ENCODE measurements at places on chromosomes 13 and 19.

- DNase-seq: peak; percentile 59
These were observed 28.4 kb upstream of the ENOX1 start for GRCh38 chr13:43815204-43815603.

DNA sequence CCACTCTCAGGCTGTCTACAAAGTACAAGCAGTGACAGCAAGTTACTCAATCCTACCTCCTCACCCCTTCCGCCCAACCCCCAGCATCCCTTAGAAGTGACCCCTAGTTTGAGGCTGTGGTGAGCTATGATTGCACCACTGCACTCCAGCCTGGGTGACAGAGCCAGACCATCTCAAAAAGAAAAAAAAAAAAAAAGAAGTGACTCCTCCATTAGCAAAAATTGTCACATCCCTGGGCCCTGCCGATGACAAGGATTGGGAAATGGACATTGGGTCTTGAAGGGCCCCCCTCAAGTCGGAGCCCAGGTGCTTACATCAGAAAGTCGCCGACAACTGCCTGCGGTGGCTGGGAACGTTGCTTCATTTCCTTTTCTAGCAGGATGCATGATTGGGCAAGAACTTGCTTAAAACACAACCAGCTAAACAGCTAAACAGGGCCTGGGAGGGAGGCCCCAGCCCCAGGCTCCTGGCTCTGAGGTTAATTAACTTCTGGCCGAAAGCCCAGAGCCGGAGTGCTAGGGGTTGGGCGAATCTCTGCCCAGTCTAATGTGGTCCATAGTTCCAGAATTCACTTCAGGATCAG is 15.3 kb downstream of the RAB3D start:
- peak; percentile 80 for DNase-seq

DNA sequence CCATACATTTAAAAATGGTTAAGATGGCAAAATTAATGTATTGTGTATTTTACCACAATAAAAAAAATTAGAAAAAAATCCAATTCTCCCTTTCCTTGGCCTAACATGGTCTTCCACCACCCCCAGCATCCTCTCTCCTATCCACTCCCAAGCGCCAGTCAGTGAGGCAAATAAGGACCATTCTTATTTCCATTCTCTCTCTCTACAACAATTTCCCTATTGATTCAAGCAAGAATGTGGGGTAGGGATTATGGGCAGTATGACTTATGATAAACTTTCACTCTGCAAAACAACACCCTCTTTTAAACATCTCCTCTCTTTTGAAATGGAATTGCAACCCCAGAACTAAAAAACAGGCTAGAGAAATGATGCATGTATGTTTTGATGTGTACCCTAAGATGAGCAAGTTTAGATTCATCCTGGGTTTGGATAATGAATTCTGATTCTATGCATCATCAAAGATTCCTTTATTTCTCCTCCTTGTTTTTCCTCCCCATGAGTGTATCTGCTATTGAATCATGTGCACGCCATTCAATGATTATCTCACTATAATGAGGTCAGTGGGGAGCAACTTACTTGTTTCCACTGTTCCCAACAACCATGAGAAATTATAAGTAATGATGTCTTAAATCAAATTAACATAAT is 3.5 kb downstream of the STARD13 start:
- DNase-seq: peak; percentile 82

DNA sequence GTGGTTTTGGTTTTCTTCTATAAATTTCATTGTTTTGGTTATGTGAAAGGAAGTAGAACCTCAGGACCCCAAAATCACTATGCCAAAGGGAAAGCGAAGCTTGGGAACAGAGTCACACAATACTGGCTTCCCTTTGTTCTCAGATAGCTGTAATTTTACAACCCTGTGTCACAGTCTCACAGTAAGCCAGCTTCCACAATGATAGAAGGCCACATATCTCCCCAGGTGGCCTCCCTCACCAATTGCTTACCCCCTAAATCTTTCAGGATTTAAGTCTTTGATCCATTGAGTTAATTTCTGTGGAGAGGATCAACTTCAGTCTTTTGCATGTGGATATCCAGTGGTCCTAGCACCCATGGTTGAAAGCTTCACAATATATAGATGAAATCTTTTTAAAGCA is 58.7 kb downstream of the SLC15A1 start:
- no peak for DNase-seq

GRCh38 chr19:18915639-18916038 is 3.5 kb downstream of the COPE start:
- peak; percentile 45 for DNase-seq

DNA sequence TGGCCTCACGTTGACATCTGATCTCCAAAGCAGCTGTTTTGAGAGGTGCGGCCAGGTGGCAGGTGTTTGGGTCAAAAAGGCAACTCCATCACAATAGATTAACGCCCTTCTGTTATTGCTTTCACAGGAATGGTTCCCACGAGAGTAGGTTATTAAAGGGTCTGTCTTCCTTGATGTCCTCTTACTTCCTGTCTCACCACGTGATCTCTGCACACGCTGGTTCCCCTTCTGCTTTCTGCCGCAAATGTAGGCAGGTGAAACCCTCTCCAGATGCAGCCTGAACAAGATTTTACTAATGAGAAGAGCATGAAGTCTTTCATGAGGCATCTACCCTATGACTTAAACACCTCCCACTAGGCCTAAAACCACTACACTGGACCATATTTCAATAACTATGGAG is 22.8 kb upstream of the ZNF564 start:
- DNase-seq: no peak

GRCh38 chr13:59519819-59520218 is 643.9 kb downstream of the DIAPH3 start:
- no peak for DNase-seq

DNA sequence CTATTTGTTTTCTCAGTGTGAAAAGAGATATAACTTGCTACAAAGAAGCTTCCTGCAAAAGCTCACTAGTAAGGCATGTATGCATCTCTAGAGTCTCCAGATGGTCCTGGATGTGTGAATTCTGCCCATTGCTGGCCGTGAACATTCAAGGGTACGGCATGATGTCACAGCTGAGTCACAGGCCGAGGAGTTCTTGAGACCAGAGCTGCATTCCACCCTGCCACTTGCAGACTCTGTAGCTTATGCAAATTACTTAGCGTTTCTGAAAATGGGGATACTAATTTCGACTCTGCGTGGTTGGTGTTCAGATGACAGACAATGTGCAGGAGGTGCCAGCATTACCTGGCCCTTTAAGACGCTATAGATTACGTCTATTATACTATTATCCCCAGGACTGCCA is 470.7 kb downstream of the ZNF536 start:
- no peak for DNase-seq

DNA sequence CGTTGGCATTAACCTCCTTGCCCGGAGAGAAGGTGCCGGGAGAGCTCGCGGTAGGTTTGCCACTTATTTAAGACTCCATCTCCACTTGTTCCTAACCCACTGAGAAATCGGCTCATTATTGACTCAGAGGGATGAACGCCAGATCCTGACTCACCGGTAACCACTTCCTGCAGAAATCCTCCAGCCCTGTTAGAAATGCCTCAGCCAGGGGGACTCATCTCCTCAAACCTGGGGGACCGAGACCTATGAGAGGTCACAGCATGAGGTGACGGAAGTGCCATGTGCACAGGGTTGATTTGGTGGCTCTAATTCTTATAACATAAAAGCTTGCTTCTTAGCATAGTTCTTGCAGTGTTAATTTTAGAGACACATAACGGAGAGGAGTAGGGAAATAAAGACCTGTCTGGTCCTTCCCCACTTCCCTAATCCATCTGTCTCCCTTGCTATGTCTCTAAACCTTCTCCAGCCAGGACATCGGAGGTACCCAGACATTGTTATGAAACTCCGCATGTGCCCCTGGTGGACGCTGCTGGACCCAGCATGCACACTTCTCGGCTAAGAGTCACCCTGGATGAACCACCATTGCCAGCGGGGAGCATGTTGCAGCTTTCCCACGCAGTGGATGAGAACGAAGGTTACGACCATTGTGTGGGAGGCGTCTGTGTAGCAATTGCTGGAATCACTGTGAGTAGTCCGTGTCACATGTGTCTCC is 158.9 kb downstream of the EFNB2 start:
- DNase-seq: peak; percentile 81

DNA sequence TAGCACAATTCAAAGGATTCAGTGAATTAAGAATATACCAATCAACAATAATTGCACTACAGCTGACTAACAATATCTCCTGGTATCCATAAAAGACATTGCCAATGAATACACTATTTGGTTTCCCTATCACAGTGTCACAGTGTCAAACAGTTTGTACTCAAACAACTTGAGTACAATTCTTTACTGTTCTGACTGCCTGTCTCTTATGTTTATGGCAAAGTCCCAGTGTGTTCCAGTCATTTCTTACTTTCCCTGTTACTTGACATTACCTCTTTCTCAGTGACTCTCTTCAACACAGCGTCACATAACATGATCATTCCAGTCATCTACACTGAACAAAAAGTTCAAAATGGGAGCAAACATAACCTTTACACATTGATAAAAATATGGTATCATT is 21.2 kb upstream of the RNASEH2B start:
- no peak for DNase-seq

- DNase-seq: no peak
These were observed 42.4 kb downstream of the WASF3 start for GRCh38 chr13:26599860-26600259.

DNA sequence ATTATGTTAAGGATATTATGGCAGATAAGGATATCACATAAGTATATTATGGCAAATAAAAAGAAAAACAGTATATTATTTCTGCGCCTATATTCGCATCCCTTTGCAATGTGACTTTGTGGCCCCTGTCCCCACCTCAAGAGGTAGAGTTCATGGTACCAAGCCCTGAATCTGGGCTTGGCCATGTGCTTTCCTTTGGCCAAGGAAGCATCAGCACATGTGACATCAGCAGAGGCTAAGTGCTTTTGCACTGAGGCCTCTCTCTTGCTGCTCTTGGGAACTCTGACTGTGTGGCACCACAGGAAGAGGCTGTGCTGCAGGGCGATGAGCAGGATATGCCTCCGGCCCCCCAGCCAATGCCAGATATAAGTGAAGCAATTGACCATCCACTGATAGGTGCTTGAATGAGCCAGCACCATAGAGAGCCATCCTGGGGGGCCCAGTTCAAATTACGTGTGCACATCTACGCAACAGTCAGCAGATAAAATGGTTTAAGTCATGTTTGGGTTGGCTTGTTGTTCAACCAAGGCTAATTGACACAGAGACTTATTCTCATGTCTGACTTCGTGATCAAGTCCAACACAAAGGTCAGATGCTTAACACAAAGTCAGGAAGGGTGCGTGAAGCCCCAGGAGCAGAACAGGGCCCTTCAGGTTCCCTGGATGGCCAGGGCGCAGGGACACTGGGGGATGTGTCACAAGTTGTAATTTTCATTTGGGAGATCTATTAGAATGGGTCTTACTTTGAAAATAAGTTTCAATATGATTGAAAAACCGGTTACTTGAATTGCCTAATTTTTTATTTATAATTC is 173.3 kb downstream of the COL4A1 start:
- no peak for DNase-seq

GRCh38 chr13:51637852-51638215 is 53.6 kb downstream of the WDFY2 start:
- DNase-seq: no peak

DNA sequence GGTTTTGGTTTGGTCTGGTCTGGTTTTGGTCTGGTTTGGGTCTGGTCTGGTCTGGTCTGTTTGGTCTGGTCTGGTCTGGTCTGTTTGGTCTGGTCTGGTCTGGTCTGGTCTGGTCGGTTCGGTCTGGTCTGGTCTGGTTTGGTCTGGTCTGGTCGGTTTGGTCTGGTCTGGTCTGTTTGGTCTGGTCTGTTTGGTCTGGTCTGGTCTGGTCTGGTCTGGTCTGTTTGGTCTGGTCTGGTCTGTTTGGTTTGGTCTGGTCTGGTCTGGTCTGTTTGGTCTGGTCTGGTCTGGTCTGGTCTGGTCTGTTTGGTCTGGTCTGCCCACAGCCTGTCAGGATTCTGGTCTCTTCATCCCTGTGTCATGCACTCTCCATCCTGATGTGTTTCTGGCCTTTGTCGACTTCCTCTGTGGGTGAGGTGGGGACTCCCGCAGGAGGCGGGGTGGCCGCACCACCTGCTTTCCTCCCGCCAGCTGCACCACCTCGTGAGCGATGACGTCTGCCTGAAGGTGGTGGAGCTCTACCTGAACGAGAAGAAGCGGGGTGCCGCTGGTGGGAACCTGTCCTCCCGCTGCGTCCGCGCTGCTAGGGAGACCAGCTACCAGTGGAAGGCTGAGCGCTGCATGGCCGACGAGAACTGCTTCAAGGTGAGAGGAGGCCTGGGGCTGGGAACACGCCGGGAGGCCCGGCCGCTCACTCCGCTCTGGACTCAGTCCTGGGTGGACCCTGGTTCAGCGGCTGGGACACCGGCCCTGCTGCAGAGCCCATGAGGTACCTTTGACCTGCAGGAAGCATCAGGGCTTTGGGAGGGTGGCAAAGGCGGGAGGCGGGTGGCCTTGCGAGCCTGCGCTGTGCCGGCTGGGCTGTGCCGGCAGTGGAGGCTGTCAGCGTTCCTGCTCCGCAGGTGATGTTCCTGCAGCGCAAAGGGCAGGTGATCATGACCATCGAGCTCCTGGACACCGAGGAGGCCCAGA is 12.9 kb upstream of the F2RL3 start:
- no peak for DNase-seq

- no peak for DNase-seq
These were observed 12.4 kb downstream of the CDX2 start for GRCh38 chr13:27956576-27957300.

GRCh38 chr13:97342136-97342535 is 91.8 kb upstream of the RAP2A start:
- DNase-seq: no peak

DNA sequence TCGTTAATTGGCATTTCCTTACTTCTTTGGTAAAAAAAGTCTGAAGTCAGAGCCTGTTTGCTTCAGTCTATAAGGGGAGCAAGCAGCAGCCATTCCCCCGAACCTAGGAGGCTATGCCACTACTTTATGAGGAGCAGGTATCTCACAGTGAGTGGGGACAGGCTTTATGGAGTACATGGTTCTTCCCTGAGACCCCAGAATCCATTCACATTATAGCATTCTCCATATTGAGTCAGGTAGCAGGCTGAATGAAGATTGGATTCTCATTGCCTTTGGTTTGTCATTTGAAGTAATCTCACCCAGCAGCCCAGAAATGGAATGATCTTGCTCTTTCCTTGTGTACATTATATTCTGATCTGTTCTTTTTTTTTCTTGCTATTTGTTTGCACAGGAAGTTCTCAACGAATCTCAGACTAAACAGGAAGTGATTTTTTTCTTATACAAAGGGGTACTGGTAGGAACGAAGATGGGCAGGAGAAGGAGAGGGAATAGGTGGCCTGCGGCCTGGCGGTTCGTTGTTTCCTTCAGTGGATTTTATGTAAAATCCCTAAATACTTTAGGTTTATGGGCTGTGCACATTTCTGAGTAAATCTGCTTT is 74.4 kb downstream of the ARHGAP35 start:
- no peak for DNase-seq

GRCh38 chr13:75869981-75870380 is 233.9 kb downstream of the LMO7 start:
- DNase-seq: no peak

DNA sequence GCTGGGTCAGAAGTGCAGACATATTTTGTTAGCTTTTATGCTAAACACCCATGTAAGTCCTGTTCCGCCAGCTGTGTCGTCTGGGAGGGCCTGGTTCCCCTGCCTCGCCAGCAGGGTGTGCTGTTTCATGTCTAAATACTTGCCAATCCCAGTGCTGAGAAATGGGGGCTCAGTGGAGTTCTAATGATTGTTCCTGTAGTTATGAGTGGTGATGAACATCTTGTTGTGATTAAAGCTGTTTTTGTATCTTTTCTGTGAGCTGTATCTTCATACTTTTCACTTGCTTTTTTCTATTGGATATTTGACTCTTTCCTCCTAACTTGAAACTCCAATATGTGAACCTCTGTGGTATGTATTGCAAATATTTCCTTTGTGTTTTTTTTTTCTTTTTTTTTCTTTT is 32.7 kb downstream of the KDM4B start:
- DNase-seq: peak; percentile 54

GRCh38 chr13:85652491-85652890 is 146.7 kb downstream of the SLITRK6 start:
- no peak for DNase-seq
